ENCODE measurements at places on chromosomes 6 and 20. TPM values are rescaled to one million over a fixed set of nuclear protein-coding genes. Genes with fewer than 3 reads are reported as not detected.

DNA sequence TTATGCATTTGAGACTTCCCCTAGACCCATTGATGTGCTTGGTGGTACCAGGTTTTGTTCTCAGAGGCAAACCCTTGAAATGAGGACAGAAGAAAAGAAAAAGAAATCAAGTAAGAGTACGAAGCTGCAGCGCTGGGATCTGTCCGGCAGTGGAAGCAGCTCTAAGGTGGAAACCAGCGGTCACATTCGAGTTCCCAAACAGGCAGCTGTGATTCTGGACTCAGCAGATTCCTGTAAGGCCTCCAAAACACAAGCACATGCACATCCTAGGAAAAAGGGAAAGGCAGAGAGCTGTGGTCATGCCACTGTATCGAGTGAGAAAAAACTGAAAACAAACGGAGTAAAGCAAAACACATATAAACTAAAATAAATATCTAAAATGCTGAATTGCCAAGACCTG is 4.5 kb downstream of the FAM217B start:
- no peak for DNase-seq

DNA sequence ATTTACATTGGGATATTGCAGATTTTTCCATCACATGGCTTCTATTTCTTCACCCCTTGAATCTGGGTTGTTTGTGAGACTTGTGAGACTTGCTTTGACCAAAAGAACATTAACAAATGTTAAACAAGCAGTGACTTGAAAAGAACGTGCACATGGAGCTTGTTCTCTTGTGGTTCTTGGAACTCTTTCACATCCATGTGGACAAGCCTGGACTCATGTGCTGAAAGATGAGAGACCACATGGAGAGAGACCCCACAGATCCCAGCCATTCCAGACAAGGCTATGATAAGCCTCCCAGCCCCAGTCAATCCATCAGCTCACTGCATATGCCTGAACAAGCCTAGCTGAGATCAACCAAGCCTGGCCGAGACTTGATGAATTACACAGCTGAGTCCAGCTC is 1365.7 kb upstream of the GJE1 start:
- no peak for DNase-seq

- DNase-seq, result no peak
Observed at GRCh38 chr6:166058064-166058739, 109.4 kb downstream of the TBXT start.

DNA sequence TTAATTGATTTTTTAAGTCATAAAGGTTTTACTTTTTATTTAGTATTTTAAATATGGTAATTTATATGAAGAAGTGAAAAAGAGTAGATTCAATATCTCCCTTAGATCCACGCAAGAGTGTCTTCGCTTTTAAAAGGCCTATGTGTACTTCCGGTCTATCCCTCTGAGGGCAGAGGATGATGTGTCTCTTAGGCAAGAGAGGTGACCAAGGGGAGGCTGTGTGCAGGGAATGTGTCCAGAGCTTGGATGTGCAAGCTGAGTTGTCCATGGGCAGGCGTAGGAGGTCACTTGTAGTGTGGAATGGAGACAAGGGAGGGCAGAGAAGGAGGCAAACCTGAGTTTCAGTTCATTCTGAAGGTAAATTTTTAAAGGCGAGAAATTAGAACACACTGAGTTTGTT is 113.9 kb downstream of the CRYBG1 start:
- DNase-seq, result no peak

DNA sequence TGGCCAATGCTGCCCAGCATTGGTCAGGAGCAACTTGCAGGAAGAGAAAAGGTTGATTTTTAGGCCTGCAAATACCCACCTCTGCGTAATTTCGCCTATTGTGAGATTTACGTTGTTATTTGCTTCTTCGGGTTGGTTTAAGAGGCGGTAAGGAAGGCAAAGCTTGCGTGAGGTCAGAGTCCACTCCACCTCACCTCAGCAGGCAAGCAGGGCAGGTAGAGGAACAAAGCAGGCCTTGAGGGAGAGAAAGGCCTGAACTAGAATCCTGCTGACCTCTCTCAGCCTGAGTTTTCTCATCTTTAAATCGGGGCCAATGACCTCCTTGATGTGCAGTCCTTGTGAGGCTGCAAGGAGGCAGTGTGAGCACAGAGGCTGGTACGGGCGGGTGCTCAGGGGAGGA is 239.1 kb downstream of the CDC5L start:
- no peak for DNase-seq

DNA sequence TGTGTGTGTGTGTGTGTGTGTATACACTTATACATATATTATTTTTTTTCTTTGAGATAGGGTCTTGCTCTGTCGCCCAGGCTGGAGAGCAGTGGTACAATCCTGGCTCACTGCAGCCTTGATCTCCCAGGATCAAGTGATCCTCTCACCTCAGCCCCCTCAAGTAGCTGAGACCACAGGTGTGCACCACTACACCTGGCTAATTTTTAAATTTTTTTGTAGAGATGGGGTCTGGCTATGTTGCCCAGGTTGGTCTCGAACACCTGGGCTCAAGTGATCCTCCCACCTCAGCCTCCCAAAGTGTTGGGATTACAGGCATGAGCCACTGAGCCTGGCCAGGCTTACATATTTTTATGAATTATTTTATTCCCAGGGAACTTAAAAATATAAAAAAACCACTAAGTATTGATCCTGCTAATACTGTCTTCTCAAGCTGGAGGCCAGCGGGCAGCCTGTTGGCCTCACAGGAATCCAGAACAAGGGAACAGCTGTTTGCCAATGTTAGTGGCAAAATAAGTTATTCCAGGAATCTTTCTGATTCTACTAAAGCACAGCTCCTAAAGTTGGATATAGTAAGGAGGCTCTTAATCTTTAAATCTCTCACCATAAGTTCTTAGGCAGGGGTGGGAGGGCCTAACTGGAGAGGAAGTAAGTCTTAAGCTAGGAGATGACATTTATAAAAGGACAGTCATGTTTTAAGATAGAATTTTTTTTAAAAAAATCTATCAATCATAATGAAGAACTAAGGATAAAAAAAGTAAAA is 135.5 kb upstream of the NUP153 start:
- DNase-seq, result no peak

The CNKSR3 gene
- total RNA-seq, result 13.0 TPM

The SOBP gene
- 18.7 TPM for total RNA-seq

DNA sequence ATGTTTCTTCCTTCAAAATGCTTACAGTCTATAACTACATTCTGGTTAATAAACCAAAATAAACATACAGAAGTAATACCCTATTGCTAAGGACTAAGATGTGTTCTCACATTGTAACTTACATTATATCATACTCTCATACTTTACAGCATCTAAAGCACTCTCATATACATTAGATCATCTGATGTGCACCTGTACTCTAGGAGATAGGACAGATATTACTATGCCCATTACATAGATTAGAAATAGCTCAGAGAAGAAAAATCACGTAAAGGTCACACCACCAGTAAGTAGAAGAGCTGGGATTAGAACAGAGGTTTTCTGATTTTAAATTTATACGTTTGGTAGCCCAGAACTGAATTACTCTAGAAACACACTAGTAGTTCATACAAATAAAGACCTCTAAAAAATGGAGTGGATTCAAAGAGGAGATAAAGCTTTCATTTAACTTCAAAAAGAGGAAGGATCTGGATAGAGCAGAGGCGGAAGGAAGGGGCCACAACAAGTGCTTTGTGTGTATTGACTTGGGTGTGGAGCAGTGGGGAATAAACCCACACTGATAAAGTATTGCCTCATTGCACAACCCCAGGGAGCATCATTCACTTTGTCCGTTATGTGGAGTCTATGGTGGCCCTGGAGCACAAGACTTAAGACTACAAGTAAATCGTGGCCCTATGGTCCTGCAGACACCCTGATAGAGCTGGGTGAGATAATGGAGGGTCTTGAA is 30.9 kb downstream of the SLC2A12 start:
- no peak for DNase-seq

DNA sequence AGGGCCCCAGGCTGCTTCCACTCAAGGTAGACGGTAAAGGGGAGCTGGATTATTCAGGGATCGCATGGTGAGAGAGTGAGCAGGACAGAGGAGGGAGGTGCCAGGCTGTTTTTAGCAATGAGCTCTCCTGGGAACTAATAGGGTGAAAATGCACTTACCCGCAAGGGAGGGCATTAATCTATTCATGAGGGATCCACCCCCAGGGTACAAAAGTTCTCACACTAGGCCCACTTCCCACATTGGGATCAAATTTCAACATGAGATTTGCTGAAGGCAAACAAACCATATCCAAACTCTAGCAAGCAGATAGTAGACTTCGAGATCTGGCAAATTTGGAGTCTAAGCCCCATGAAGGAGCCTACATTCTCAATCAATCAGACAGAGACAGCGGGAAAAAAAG is 408.6 kb downstream of the RNF144B start:
- no peak for DNase-seq

GRCh38 chr6:126235363-126235762 is 104.6 kb upstream of the CENPW start:
- DNase-seq, result no peak

GRCh38 chr6:46755865-46756264 is 9.1 kb downstream of the ANKRD66 start:
- no peak for DNase-seq

GRCh38 chr6:129493354-129493902 is 216.5 kb downstream of the ARHGAP18 start:
- DNase-seq, result no peak

DNA sequence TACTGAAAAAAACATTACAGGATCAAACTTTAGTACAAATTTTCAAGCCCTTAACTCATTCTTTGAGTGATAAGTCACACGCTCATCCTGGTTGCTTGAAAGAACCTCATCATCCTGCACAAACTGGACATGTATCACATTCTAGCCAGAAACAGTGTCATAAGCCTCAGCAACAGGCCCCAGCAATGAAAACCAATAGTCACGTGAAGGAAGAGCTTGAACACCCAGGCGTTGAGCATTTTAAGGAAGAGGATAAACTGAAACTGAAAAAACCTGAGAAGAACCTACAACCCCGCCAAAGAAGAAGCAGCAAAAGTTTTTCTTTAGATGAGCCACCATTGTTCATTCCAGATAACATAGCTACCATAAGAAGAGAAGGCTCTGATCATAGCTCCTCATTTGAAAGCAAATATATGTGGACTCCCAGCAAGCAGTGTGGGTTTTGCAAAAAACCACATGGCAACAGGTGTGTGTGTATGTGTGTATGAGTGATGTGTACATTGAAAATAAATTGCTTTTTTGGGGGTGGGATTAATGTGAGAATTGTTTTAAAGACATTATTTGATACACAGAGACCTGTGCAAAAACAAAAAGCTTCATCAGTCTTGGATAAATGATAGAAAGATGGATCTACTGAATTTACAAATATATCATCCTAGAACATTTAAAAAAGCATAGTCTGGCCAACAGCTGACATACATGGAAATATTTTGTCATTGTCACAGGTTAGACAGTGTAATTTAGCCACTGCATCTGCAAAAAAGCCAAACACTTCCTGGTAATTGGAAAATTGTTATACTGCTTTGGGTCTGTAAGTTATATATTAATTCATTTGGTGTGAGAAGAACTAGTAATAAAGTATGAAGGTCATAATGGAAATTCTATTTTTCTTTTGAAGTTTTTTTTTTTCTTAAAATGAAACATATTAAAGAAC is 50.1 kb downstream of the PHF3 start:
- no peak for DNase-seq

GRCh38 chr6:168575346-168576098 is 134.5 kb downstream of the SMOC2 start:
- no peak for DNase-seq

- no peak for DNase-seq
Observed at GRCh38 chr6:166970091-166970490, 13.7 kb upstream of the RNASET2 start.

- no peak for DNase-seq
Observed at GRCh38 chr6:54579011-54579410, 267.6 kb upstream of the FAM83B start.

The RSPH9 gene
- 0.23 TPM for total RNA-seq

The LHFPL5 gene
- total RNA-seq, result not detected

DNA sequence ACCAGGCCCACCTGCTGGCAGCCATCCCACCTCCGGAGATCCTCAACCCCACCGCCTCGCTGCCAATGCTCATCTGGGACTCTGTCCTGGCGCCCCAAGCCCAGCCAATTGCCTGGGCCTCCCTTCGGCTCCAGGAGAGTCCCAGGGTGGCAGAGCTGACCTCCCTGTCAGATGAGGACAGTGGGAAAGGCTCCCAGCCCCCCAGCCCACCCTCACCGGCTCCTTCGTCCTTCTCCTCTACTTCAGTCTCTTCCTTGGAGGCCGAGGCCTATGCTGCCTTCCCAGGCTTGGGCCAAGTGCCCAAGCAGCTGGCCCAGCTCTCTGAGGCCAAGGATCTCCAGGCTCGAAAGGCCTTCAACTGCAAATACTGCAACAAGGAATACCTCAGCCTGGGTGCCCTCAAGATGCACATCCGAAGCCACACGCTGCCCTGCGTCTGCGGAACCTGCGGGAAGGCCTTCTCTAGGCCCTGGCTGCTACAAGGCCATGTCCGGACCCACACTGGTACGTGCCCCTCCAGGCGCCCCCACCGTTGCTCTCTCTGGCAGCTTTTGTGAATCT is 1.1 kb downstream of the SNAI1 start:
- DNase-seq, result no peak

GRCh38 chr6:43886067-43886461 is 116.1 kb downstream of the VEGFA start:
- no peak for DNase-seq

The PRICKLE4 gene
- total RNA-seq, result 5.8 TPM

The EPPIN gene
- total RNA-seq, result not detected

The KIF25 gene
- not detected for total RNA-seq

The MCM3 gene
- 25.6 TPM for total RNA-seq

DNA sequence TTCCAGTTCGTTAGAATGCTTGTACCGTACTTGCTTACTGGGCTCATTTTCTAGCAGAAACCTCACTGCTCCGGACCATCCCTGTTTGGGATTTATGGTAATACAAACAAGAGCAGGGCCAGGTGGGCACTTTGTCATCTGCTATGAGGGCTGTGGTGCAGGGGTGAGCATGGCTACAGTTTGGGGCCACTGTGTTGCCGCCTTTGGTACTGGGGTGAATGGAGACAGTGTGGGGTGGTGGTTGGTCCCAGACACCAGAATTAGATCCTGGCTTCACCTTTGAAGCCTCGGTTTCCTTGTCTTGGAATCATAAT is 95.0 kb downstream of the TOX2 start:
- no peak for DNase-seq

The ZC2HC1B gene
- total RNA-seq, result not detected

The SNX9 gene
- 103 TPM for total RNA-seq

GRCh38 chr6:6348256-6348655 is 27.8 kb upstream of the F13A1 start:
- DNase-seq, result no peak

GRCh38 chr6:157443066-157443800 is 62.2 kb downstream of the ZDHHC14 start:
- DNase-seq, result no peak

DNA sequence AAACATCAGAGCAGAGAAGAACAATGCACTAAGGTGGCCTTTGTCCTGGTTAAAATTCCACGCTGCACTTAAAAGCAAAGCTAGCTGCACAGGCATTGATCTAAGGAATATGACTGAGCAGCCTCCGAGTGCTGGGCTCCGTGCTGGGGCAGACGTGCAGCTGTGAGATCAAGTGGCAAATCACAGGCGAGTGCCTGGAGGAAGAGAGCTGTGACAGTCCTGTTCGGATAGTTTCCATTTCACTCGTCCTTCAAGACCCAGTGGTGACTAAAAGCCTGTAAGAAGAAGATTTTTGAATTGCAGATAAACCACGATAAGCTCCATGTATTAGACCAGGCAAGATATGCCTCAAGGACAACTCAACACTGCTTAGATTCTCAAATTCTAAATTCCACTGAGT is 247.9 kb downstream of the ANKRD60 start:
- DNase-seq, result no peak

The APCDD1L gene
- 1.5 TPM for total RNA-seq

GRCh38 chr6:683742-684440 is 9.0 kb downstream of the EXOC2 start:
- DNase-seq, result no peak

Measured in posterior vena cava (tissue), 2 donors.